Right lobe of liver (tissue), 6 donors: ENCODE measurements at places on chromosomes 16 and 17. TPM values are rescaled to one million over a fixed set of nuclear protein-coding genes. Genes with fewer than 3 reads are reported as not detected.

DNA sequence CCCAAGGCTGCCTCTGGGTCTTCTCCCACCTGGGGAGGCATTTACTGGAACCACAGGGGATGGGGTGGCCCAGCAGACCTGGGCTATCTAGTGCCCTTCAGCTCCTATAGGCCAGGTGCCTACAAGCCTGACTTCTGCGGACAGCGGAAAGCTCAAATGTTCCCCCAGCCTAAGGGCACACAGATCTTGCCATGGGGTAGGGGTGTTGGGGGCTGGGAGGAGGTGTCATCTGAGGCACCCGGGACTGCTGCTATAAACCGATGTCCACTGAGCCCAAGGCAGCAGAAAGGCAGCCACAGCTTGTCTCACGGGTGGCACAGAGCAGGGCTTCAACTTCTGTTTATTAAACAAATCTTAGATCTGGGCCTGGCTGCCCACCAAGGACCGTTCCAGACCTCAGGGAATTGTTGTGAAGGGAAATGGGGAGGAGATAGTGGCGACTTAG lies 3.6 kb downstream of the MYO1C start:
- peaks cover 23% of the 10 kb centered on the region for H3K4me1 ChIP-seq
- DNase-seq: no peak
- H3K4me3 ChIP-seq: peak overlapping the region; percentile 58
- H3K27ac ChIP-seq: peak overlapping the region; percentile 83
- H3K36me3 ChIP-seq: no peaks in the 10 kb centered on the region

Gene CTRB2
- not detected for total RNA-seq

GRCh38 chr17:21132428-21132827 lies 5.7 kb downstream of the DHRS7B start:
- peak; percentile 62 for DNase-seq
- no peak overlapping the region for H3K27ac ChIP-seq
- peaks cover 6% of the 10 kb centered on the region for H3K4me1 ChIP-seq

DNA sequence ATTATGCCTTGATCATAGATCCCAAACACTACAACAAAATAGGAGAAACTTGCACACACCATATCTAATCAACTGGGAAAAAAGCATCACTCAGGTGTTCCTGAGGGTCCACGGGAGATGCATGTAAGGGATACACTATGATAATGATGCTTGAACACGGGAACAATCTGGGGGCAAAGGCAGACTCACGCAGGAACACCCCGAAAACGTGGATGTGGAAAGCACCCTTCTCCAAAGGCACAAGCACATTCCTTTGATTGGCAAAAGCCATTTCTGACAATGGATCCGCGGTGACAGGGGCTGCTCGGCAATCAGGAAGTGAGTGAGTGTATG lies 1.3 kb downstream of the ZNF652 start:
- peak overlapping the region; percentile 85 for H3K4me3 ChIP-seq
- H3K27ac ChIP-seq: peak overlapping the region; percentile 58
- DNase-seq: peak; percentile 52
- H3K4me1 ChIP-seq: no peaks in the 10 kb centered on the region
- H3K36me3 ChIP-seq: no peaks in the 10 kb centered on the region
